ENCODE measurements at places on chromosomes 2 and 18.

- DNase-seq: no peak
Observed at GRCh38 chr2:230346921-230347533, 20.0 kb downstream of the SP140L start.

DNA sequence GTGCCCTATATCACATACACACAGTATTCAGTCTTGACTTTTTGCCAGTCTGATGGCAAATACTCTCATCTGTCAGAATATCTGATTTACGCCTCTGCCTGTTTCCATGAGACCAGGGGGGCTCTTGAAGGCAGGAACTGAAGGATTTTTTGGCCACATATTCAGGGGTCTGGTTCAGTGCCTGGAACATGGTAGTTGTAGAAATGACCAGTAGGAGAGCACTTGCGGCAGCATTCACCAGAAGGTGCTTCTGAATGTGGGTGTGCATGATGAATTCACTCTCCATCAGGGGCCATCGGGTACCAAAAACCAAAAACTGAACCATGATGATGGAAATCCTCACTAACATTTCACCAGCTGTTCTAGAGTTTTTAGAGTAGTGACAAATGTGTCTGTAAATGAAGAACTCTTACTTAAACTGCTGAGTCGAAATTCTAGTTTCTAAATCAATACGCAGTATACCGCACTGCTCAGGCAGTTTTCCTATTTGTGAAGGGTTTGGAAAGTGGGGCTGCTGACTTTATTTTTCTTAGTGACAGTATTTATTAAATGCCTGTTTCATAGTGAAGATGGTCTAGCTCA, 54.6 kb downstream of the MERTK start:
- no peak for DNase-seq

DNA sequence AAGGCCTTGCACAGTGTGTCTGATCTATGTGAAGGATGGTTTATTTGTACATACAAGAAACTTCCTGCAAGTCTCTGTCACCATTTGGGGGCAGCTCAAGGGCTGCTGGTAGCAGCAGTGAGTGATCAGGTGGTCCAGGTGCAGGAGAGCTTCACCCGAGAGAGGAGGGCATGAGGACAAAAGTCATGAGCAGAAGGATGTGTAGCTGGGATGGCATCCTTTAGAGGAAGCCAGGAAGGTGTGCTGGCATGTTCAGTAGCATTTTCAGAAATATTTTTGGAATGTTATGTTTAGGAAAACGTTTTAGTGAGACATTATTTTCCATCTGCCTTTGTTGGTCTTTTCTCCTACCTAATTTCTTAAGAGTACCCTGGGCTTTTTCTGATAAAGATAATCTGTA, 31.9 kb downstream of the VWA3B start:
- DNase-seq: no peak

- no peak for DNase-seq
Observed at GRCh38 chr2:127887082-127887775, 1.5 kb upstream of the AMMECR1L start.

DNA sequence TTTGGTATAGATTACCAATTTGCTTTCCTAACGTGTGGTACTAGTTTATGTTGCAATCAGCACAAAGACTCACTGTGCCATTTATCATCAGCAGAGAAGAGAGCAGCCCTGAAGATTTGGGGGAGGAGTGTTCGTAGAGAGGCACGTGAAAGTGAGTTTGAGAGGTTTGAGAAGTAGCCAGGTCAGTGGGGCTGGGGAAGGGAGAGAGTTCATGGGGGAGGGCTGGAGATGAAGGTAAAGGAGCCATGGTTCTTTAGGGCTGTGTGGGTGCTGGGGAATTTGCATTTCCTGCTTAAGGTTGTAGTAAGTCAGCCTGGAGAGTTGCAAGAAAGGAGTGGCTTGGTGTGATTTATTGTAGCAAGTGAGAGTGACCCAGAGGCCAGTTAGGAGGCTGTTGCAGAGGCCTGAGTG, 172.1 kb downstream of the NEDD4L start:
- DNase-seq: no peak

- DNase-seq: no peak
Observed at GRCh38 chr2:108459441-108459840, 10.4 kb downstream of the GCC2 start.

- no peak for DNase-seq
Observed at GRCh38 chr2:232588680-232589585, 38.4 kb downstream of the EIF4E2 start.

GRCh38 chr2:7427293-7428060, 510.3 kb downstream of the RNF144A start:
- DNase-seq: no peak

GRCh38 chr2:201852462-201852861, 46.1 kb downstream of the CDK15 start:
- no peak for DNase-seq

- no peak for DNase-seq
Observed at GRCh38 chr2:177598326-177599138, 206.0 kb downstream of the AGPS start.

- DNase-seq: no peak
Observed at GRCh38 chr2:221444106-221444505, 128.0 kb downstream of the EPHA4 start.

DNA sequence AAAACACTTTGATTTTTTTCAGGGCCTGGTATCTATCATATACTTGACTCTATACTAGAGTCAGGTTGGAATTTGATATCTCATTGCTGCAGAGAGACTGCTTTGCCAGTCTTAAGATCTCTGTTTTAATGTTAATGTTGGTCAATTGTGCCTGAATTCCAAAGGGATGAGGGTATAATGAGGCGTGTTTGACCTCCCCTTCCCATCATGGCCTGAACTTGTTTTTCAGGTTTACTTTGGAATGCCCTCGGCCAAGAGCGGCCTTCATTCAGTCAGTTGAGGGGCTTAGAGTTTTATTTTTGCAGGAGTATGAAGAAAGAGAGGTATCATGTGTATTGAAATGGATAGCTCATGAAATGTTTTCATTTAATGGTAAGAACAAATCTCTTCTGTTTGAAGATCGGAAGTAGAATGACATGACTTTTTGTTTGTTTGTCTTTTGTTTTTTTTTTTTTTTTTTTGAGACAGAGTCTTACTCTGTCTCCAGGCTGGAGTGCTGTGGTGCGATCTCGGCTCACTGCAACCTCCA, 119.0 kb downstream of the KIAA1328 start:
- no peak for DNase-seq

GRCh38 chr2:190119257-190119656, 56.7 kb upstream of the MSTN start:
- peak; percentile 16 for DNase-seq

- DNase-seq: no peak
Observed at GRCh38 chr2:216768908-216769411, 73.6 kb upstream of the IGFBP5 start.

DNA sequence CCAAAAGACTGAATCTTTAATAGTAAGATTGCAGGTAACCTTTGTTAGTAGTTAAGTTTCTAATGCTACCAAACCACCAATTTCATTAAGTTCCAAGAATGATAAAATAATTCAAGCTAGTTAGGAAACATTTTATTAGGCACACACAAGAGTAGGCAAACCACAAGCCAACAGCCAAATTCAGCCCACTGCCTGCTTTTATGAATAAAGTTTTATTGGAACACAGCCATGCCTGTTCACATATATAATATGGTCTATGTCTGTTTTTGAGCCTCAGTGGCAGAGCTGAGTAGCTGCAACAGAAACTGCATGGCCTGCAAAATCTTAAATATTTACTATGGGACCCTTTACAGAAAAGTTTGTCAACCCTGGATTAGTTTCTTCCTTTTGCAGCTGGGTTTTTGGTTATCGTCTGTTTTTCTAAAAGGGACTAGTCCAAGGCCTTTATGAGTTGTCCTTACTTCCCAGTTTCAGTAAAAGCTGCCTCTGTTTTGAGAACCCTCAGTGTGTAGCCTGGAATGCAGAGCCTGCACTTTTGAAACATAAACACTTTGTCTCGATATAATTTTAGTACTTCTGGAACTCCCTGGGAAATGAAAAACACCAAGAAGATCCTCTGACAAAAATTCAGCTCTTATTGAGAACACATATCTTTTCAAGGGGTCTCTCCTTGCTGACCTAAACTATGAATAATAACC, 39.1 kb downstream of the FRZB start:
- DNase-seq: no peak

- no peak for DNase-seq
Observed at GRCh38 chr2:152454960-152455359, 120.0 kb downstream of the FMNL2 start.

- no peak for DNase-seq
Observed at GRCh38 chr2:137748533-137748932, 215.7 kb upstream of the HNMT start.

- no peak for DNase-seq
Observed at GRCh38 chr2:234165421-234165820, 114.9 kb downstream of the SPP2 start.

DNA sequence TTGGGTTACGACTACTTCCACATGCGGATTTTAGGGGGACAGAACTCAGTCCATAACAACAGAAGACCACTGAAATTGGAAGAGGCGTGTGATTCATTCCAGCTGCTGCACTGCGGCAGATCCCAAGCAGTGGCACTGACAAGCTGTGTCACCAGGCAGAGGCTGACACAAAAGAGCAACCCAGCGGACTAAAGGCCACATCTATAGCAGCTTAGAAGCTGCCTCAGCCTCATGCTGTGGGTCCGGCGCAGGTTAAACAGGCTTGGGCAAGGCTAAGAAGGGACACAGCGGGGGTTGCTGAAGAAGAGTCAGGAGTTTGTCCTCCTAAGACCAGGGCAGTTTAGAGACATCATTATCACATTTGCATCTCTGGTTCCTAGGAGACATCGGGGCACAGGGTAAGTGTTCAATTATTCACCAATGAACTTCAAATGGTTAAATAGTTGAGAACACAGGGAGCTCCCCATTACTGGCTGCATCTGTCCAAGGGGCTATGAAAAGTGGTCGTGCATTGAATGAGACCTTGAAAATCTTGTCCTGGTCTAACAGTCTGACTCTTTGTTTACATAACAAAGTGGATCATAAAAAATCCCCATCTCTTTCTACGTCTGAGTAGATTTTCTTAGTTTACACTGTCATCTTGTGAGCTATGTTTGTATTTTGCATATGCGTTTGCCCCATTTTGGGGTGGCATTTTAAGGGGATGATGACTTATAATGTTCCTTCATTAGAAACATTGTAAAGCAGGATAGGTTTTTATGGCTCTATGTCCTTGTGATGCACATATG, 162.3 kb upstream of the TRIB2 start:
- DNase-seq: no peak

- no peak for DNase-seq
Observed at GRCh38 chr2:230925879-230926765, 1.1 kb upstream of the GPR55 start.

GRCh38 chr2:12684471-12684936, 32.2 kb upstream of the TRIB2 start:
- DNase-seq: no peak

- DNase-seq: no peak
Observed at GRCh38 chr2:102061962-102062795, 70.4 kb downstream of the IL1R2 start.

DNA sequence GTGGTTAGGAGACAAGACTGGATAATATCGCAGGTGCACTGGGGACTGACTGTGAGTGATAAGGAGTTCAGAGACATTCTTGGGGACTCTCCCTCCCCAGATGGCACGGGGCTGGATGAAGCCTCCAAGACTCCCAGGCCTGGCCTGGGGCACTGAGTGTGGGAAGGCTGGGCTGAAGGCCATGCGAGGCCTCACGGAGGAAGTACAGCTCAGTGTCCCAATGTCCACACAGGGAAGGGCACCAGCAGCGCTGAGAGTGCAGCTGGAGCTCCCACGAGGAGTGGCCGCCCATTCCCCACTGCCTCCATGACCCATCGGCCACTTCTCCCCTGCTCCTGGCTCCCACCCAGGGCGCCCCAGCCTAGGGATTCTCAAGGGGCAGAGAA, 6.5 kb downstream of the MFSD2B start:
- no peak for DNase-seq

- DNase-seq: peak; percentile 71
Observed at GRCh38 chr2:30706534-30707303, 100.5 kb downstream of the CAPN13 start.

GRCh38 chr2:15367205-15367604, 193.9 kb downstream of the NBAS start:
- no peak for DNase-seq

DNA sequence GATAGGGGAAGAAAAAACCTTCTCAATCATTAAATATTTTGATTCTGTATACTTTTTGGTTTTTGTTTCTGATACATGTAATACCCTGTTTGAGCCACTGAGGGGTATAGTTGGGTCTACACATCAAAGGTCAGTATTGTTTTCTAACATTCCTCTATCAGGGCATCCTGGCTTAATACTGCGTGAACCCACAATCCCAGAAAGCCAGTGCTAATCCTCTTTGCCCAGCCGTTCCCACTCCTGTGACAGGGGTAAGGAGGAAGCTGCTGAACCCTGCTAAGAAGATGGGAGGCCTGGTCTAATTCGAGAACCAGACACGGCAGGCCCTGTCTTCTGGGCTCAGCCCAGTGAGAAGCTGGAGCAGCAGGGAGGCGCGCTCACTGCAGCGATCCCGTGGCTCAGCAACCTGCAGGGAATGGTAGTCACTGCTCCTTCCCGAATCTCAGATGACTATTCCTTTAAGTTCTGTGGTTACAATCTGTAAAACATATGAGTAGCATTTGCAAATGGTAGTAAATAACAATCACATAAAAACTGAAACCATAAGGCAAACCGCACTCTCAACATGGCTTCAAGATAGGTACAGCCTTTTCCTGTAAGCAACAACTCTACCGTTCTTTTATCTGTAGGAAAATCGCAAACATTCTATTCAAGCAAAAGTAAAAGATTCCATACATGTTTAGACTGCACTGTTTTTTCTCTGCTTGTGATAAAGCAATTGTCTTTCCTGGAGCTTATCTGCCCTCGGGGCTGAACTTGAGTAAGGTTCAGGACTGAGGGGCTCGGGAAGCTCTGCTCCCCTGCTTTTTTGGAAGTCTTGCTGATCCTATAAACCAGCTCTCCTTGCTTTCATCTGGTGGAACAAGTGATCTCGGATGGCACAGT, 87.0 kb downstream of the EPB41L3 start:
- peak; percentile 65 for DNase-seq

DNA sequence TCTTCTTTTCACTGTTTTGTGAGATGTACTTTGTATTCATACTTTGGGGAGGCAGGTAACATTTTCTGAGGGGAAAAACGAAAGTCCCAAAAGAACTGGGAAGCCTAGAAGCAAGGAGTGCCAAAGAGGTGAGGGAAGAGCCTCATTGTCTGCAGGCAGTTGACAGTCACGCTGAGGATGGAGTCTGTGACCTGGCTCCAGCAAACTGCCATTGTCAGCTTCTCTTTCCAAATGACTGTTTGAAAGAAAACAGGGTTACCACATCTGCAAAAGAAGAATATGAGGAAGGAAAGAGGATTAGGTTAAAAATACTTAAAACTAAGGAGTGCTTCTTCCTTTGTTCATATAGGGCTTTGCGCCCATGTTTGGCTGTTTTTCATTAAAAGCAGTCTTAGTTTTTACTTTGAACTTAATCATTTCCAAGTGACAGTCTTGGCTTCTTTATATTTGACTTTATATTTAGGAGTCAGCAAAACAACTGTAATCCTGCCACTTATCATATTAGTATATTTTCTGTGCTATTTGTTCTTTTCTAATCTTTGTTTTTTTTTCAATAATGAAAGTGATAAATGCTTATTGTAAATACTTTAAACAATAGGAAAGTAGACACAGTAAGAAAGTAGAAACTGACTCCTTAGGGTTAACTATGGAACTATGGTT, 35.0 kb downstream of the CERS6 start:
- no peak for DNase-seq

- DNase-seq: no peak
Observed at GRCh38 chr18:25457601-25458000, 105.6 kb upstream of the ZNF521 start.
